ENCODE measurements at places on chromosomes 6 and 20.

GRCh38 chr20:37915434-37915787, 12.5 kb downstream of the VSTM2L start:
- DNase-seq, result no peak

DNA sequence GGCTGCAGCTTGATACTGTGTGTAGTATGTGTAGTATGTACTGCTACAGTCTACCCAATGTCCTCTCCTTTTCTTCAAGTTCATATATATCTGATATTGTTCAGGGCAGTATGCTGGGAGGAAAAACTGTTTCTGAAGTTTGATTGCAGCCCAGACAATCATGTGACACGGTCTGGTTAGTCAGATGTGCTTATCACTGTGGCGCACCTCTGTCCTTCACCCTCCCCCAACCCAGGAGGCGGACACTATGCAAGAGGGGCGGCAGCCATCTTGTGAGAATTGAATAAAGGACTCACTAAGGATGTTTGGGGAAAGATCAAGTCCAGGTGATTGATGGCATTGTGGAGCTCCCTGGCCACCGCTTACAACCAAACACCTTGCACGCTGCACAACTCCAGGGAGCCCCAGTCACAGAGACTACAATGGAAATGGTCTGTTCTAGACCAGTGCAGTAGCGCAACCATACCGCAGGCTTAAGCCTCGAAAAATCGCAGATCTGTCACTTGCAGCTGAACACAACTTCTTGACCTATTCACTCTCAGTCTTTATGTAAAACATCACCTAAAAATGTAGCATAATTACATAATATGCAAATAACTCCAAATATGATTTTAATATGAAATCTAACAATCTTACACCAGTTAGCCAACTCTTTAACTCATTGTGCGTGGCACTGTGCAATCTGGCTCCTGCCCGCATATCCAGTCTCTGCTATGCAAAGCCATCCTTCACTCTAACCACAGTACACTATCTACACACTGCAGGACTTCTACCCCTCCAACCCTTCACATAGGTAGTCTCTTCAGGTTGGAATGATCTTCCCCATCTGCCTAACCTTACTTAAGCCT, 79.3 kb downstream of the VGLL2 start:
- DNase-seq, result no peak

- DNase-seq, result no peak
These were observed 90.2 kb downstream of the ANKS1A start for GRCh38 chr6:34979218-34979617.

DNA sequence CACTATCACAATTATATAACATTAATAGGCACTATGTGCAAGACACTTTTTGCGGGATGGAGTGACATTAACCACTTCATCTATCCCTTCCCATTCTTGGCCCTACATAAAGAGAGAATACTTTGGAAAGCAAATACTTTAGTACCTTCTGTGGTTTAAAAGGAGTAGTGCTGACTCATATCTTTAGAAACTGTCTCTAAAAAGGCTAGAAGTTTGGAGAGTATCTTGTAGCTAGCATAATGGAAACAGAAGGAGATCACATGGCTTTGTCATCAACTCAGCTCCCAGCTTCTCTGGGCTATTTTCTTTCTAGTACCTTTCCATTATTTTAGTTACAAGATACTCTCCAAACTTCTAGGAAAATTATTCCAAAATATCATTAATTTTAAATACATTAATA, 157.5 kb downstream of the ADGRG6 start:
- DNase-seq, result no peak

DNA sequence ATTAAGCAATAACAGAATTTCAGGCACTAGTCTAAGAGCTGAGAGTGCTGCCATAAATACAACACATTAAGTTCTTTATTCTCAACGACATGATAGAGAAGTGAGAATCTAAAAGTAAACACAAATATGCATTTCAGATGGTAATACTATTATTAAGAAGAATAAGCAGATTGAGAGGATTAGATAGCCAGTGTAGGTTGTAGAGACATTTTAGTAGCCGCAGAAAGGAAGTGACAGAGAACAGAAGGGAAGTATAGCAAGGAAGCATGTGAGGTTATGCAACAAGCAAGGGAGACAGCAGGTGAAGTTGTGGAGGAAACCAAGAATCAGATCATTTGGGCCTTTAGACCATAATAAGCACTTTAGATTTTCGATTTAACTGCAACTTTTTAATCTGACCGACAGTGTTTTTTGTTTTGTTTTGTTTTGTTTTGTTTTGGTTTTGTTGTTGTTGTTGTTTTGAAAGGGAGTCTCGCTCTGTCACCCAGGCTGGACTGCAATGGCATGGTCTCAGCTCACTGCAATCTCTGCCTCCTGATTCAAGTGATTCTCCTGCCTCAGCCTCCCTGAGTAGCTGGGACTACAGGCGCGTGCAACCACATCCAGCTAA, 737.0 kb upstream of the ADGRB3 start:
- no peak for DNase-seq
